CD8-positive, alpha-beta T cell (primary cell): ENCODE measurements at places on chromosomes 4 and X.

GRCh38 chr4:15507679-15508078, 38.0 kb downstream of the CC2D2A start:
- DNase-seq: no peak

- DNase-seq: no peak
These were observed 32.1 kb upstream of the GK start for GRCh38 chrX:30620980-30621618.

DNA sequence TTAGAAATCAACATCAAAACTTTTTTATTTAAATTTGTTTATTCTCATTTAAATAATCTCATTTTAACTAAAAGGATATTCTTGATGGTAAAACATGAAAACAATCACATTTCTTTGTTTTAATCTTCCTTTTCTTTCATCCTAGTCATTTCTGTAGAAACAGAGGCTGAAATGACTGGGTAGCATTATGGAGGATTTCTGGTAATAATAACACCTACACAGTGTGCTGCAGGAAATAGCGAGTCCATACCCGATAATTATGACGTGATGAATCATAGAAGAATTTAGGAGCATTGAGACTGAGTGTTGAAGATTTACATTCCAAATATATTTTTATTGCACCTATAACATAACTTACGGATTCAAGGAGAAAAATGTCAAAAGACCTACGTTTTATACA, 31.4 kb upstream of the BBS12 start:
- DNase-seq: no peak

GRCh38 chr4:16205298-16206164, 20.7 kb downstream of the TAPT1 start:
- no peak for DNase-seq

DNA sequence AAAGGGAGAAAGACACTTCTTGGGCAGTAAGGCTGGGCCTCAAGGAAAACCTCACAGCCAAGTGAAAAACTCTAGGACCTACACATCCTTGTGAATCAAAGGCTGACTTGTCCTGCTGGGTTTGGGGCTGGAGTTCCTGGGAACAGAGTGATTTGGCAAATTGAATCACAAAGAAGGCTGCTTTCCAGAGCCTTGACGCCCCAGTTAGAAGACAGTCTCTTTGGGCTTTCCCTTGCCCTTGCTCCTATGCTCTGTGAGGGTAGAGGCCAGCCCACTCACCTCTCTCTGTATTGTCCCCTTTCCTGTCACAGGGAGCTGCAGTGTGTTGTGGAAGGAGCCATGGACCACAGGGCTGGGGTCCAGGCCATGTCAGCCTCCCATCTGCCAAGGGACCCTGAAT, 9.6 kb downstream of the AMER1 start:
- no peak for DNase-seq

DNA sequence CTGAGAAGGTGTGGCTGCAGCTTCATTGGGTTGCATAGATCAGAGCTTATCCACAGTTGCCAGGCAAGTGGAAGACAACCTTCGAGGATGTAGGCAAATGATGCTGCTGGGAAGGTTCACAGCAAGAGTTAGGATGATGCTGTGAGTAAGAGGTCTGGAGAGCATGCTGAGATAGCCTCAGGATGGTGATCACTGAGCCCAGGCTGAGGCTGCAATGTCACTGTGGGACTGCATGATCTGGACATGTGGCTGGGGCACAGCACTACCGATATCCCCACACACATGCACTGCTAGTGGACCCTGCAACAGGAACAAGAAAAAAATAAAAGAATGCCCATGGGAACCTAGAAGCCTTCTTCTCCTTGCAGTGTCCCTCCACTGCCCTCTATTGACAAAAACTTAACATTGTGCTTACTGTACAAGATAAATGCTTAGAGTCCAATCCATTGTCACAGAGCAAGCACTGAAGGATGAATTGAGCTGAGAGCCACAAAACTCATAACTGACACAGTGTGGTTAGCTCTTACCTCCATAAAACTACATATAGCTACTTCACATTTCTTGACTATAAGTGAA, 105.6 kb downstream of the CNKSR2 start:
- no peak for DNase-seq

DNA sequence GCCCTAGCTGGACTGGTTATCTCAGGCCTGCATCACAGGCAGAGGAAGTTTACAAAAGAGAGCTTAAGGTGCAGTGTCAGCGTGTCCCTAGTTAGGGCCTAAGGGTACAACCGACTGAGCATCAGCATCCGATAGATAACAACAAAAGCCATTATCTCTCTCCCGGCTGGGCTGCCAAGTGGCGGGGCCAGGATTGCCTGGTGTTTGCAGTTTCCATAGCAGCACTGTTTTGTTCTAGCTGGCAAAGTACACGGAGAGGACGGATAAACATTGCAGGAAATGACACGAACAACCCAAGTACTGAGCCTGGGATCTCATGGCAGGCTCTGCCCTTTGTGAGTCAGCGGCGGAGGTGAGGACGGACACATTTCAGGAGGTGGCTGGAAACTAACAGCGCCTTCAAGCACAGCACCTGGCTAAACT, 104.7 kb upstream of the NOCT start:
- DNase-seq: no peak

DNA sequence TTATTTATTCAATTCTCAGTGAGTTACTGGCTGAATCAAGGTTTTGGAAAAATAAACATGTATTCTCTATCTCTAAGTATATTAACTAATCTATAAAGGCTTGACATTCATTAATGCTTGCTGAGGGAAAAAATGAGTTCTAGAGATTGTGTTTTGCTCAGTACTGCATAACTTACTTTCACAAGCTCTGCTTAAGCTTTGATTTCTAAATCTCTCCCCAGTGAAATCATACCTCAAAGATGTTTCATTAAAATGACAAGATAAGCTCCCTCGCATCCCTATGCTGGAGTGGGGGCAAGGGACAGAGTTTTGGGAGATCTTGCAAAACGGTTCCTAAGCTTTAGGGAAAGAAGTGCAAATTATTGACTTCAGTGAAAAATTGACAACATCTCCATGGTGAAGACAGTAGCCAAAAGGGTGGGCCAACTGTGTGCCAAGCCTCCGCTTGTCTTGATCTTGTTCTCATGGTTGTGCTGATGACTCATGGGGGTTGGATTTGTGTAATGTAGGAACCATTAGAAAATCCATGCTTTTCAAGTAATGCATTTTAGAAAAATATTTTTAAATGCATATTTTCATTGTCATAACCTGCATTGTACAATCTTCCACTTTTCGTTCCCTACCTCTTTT, 521.4 kb downstream of the RPA4 start:
- no peak for DNase-seq

DNA sequence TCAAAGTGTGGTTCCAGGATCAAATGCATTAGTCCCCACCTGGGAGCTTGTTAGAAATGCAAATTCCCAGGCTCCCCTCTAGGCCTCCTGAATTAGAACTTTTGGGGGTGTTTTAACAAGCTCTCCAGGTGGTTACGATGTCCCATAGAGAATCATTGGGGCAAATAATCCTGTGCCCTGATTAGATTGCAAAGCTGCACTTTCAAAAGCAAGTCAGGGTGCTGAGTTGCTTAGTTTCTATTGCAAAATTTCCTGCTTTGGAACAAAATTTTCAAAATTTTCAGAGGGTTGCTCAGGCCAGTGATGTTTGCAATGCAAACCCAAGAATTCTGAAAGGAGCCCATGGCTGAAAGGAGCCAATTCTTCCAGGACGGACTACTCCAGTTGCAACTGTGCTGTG, 71.0 kb downstream of the MGST2 start:
- no peak for DNase-seq

GRCh38 chr4:118968005-118968404, 79.4 kb downstream of the SYNPO2 start:
- DNase-seq: no peak

DNA sequence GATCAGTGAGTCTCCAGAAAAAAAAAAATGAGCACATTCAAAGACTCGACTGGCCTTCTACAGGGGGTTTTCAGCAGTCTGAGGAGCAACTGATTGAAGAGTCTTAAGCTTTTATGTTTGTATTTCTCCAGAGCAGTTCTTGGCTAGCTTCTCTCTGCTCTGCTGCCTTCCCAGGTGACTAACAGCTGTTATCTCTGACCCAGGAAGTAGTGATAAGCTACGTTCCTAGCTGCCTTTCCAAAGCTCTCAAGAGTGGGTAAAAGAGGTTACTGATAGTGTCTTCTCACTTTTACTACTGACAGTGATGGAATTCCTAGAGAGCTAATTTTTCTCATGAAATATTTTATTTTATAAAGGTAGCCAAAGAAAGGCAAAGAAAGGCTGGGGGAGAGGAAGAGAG, 66.6 kb downstream of the ENOX2 start:
- DNase-seq: no peak

DNA sequence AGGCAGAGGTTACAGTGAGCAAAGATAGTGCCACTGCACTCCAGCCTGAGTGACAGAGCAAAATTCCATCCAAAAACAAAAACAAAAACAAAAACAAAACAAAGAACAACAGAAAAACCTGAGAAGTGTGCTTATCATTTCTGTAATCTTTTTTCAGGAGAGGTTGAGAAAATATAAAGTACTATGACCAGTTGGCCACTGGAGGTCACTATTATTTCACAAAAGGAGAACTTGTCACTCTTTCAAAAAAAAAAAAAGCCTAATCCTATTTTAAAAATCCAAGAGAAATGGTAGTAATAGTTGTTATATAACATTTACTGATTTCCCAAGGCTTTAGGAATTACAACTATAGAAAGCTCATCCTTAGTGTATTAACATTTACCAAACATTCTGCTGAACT, 24.9 kb upstream of the RNF150 start:
- no peak for DNase-seq

DNA sequence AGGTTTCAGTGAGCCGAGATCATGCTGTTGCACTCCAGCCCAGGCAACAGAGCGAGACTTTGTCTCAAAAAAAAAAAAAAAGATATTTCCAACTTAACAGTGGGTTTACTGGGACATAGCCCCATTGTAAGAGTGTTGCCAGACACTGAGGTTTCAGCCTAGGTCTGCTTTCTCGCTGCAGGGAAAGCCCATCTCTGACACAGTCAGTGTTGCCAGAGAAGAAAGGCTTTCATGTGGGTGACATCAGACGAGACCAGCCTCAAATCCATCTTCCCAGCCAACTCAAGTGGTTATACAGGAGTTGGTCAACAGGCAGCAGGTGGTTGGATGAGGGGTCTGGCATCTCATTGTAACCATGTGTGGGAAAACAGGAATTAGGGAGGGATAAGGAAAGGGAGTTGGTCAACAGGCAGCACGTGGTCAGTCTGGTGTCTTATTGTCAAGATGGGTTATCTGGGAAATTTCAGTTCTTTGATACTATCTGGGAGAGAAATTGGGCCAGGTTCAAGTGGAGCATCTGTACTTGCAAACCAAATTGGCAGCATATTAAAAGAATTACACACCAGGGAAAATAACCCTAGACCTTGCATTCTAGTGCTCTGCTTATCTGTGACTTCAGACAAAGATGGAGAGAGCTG, 41.1 kb downstream of the NELFA start:
- no peak for DNase-seq

- no peak for DNase-seq
These were observed 1063.8 kb upstream of the INTU start for GRCh38 chr4:126568652-126569570.

DNA sequence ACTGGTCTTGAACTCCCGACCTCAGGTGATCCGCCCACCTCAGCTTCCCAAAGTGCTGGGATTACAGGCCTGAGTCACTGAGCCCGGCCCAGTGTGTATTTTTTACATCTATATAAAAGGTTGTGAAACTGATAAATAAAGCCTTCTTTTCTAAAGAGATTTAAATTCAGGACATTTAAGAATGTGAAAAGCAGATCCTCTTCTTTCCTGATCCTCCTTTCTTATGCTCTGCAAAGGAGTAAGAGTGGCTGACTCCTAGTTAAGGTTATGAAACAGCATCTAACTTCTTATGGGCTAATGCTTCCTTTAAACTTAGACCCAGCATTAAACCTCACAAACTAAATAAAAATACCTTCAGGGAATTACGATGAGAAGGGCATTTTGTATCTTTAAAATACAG, 197.7 kb upstream of the MAB21L2 start:
- DNase-seq: no peak

- DNase-seq: no peak
These were observed 419.7 kb downstream of the MAPK10 start for GRCh38 chr4:85940151-85940550.

DNA sequence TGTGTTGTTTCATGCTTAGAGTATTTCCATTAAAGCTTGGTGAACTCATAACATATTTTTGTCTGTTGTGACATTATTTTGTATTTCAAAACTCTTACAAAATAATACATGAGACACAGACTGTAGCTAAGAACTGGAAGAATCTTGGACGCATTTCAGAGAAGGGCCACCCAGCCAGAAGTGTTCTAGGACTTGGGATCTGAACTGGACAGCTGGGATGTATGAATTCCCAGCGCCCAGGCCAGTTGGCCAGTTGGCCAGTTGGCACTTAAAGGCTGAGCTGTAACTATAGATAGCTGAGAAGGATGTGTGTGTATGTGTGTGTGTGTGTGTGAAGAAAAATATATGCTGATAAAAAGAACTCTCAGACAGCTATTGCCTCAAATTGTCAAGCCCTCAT, 193.4 kb upstream of the GPR101 start:
- DNase-seq: no peak

- no peak for DNase-seq
These were observed 236.7 kb upstream of the JADE1 start for GRCh38 chr4:128572778-128573241.

DNA sequence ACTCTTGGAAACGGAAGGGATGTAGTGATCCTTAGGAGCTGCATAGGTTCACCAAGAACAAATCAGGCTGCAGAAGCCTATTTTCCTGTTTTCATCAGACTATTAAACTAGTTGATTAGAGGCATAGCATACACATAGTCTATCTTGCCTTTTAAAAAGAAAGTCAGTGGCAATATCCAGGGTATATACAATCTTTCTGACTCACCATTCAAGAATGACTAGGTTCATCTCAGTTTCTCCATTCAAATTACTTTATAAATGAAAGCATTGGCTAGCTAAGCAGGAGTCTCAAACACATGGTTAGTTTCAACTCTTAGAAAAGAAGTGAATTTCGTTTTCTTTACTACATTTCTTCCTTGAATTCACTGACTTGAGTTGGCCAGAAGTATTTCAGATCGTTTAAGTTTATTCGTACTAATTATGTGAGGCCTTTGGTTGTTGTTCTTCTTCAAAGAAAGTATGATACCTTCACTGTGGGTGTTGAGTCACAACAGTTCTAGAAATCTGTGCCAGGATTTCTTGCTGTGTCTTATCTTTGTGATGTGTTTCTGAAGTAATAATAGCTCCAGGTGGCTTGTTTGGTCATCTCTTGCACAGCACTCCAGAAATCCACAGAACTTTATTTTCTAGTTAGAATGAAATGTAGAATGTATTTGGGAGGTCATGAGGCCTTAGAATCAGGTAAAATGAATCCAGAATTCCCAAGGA, 88.2 kb downstream of the AWAT2 start:
- DNase-seq: no peak

GRCh38 chr4:100870940-100871772, 353.3 kb upstream of the EMCN start:
- DNase-seq: no peak

DNA sequence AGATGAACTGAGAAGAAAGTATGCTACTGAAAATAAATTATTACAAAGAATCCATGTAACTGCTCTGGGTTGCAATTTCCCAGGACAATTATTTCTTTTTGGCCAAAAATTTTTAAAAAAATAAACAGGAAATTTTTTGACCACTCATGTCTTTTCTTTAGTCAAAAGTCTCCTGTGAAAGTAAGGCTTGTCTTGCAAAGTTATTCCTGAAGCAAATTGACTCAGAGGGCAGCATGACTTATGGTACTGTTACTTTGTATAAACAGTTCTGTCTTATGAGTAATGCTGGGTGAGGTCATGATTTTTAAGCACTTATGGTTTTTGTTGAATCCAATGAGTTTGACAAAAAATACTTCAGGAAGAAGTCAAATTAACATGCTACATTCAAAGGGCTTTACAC, 292.8 kb upstream of the ARSJ start:
- DNase-seq: no peak

GRCh38 chrX:48196745-48197201, at the start of gene SSX5:
Gene SSX5, minus strand, starts transcription at chrX:48196795. Its CDS starts 1,437 bp downstream, at chrX:48195358.
- no peak for DNase-seq
